Hepatocyte (in vitro differentiated cells): ENCODE measurements at places on chromosomes 13 and 19. TPM values are rescaled to one million over a fixed set of nuclear protein-coding genes. Genes with fewer than 3 reads are reported as not detected.

DNA sequence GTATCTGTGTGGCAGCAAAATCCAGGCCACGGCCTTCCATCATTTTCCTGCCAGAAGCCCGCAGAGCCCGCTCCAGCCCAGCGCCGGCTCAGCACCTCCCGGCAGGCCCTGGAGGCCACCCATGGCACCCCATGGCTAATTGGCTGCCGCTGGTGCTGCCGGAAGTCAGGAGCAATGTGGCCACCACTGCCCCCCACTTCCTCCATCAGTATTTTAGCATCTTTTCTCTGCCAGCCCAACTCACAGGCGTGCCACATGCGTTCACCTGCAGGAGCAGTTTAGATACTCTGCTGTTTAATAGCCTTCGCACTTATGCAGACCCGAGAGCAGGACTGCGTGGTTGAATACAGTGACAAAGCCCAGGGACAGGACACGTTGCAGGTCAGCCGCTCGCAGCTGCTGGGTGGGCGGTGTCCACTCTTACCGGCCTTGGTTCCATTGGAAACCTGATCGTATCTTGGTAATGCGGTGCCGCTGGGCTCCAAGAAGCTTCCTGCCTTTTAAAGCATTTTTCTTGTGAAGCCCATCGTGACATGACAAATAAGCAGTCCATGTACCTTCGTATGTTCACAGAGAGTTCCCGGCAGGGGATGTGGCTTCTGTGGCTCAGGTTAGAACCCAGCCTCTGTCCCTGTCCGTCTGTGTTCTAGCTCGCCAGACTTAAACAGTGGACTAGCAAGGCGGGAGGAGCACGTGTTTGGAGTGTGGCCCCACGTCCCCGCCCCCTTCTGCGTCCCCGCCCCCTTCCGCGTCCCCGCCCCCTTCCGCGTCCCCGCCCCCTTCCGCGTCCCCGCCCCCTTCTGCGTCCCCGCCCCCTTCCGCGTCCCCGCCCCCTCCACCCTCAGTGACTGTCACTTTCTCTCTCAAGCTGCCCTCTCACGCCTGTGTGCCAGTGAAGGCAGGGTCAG, 162.0 kb upstream of the SOX1 start:
- no peak for DNase-seq

DNA sequence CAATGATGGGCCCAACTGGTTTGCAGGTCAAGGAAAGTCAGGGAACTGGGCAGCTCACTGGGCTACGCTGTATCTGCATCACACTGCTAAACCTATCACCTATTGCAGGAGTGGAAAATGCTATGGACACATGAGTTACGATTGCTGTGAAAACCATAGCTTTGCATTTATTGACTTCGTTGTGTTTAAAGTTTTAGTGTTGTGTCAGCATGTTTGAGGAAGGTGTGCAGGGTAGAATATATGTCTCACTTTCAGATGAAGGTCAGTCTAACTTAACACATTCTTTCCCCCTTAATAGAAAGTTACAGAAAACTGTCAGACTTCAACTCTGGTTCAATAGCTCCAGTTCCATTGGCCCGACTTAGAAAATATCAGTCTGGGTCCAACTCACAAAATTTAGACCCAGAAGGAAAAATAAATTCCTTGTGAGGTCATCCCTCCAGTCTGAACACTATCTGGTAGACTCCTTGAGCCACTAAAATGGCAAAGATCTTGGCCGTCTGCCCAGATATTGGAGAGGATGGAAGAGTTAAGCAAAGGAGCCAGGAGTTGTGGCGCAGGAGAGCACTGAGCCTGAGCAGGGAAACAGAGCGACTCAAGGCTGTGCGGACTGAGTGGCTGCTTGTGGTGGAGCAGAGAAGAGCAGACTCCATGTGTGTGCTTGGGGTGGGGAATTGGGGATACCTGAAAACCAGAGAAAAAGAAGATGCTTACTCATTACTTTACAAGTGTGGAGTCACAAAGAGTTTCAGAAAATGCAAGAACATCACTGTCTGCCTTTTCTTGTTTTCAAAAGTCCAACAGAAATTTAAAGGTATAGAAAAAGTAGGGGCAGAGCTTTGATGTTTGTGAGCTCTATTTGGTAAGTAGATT, 518.5 kb downstream of the FGF9 start:
- DNase-seq: no peak

DNA sequence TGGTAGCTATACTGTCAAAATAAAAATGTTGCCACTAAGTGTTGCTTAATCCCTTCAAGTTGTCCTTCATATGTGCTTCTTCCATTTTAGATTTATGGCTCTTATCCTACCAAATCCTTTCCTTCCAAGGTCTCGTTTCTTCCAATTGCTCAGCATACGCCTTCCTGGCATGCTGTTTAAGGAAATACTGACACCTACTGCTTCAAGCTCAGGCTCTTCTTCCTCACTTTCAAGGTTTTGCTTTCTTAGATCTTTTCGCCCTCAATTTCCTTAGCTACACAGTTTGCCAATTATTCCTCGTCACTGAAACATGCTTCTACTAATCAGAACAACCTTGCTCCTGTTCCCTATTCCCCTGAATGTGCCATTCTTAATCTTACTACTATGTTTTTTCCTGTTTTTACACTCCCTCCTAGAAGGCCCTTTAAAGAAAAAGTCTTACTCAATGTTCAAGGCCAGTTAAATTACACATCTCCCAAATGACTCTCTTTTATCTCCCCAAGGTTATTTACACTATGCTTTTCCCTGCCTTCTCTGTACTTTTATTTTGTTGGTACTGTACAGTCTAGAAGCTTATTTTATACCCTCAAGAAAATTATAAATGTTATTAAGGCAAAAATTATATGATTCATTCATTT, 343.1 kb downstream of the MZT1 start:
- no peak for DNase-seq

PEX11G gene
- polyA plus RNA-seq: 10.3 and 10.6 TPM in 2 replicates

FGF14 gene
- polyA plus RNA-seq: 0.96 TPM in 1 of 2 replicates, not detected in the other

- DNase-seq: no peak
Measured at GRCh38 chr13:32153056-32153455, 121.5 kb downstream of the FRY start.

DNA sequence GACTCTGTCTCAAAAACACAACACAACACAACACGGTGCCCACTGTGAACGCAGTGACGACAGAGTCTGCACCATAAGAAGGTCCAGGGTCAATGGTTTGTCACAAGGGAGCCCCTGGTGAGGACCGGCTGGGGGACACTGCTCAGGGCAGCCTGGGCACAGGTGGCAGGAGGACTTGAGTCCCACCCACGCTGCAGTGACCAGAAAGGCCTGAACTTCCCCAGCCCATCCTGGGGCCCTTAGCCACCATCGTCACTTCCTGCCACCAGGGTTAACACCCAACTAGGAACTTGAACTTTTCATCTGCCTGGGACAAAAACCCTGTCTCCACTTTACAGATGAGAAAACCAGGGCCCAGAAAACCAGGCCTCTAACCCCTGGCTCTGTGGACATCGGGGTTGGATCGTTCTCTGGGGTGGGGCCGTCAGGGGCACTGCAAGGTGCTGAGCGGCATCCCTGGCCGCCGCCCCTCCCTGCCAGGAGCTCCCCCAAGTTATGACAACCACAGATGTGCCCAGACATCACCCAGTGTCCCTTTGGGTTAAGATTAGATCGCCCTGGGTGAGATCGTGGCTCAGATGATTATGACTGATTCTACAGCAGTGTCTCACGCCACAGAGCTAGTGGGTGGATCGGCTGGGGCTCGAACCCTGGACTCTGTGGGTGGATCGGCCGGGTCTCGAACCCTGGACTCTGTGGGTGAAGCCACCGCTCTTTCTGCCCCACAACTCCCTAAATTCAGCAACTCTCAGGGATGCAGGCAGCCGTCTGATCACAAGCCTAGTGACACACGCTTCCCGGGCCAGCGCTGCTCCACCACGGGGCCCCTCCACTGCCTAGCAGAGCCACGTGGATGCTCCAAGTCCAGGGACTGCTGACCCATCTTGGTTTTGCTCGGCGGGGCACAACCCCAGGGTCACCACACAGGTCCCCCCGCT, 14.0 kb downstream of the MOB3A start:
- DNase-seq: no peak

GRCh38 chr19:16579381-16579780, 7.2 kb upstream of the SLC35E1 start:
- DNase-seq: no peak

DNA sequence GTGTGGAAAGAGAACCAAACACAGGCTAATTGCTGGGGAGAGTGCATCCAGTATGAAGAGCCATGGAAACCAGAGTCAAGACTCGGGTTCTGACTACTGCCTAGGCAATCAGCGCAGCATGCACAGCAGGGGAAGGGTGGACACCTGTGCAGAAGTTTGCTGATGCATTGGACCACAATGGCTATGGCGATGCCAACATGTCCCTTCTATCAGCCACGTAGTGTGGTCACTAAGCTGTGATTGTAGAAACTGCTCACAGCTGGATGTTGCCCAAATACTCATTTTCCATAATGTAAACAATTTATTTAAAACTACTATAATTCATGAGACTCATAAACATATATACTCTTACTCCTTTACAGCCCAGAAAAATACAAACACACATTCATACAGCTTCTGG, 1718.2 kb downstream of the EFNB2 start:
- no peak for DNase-seq

PRKACA gene
- polyA plus RNA-seq: 12.2 and 13.4 TPM in 2 replicates
